NCI-H1436 treated with DMSO at 0.1 percent for 48 hours (cell line): ENCODE measurements at places on chromosomes 13 and 19.

- peak; percentile 37 for DNase-seq
These were observed 73.0 kb downstream of the MAP4K1 start for GRCh38 chr19:38544569-38545315.

- no peak for DNase-seq
These were observed 104.3 kb downstream of the KCNRG start for GRCh38 chr13:50119591-50119990.

DNA sequence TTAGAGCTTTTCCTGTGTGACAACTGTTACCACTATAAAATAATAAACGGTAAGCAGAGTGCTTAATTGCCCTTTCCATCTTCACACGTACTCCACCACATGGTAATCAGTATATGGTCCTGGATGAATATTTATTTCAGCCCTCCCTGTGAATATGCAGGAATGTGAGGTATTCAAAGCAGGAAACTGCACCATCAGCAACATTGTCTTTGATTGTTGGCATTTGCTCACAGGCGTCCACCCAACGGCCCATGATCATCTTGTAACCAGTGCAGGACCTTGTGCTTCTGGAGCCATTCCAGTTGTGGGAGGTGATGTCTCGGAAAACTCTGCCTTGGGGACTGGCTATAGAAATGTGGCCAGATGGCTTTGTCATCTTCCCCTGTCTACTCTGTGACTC, 132.6 kb downstream of the COG6 start:
- DNase-seq: no peak

- DNase-seq: no peak
These were observed 46.2 kb downstream of the ACTN4 start for GRCh38 chr19:38693380-38694223.
